ENCODE measurements at places on chromosomes 1 and 21.

DNA sequence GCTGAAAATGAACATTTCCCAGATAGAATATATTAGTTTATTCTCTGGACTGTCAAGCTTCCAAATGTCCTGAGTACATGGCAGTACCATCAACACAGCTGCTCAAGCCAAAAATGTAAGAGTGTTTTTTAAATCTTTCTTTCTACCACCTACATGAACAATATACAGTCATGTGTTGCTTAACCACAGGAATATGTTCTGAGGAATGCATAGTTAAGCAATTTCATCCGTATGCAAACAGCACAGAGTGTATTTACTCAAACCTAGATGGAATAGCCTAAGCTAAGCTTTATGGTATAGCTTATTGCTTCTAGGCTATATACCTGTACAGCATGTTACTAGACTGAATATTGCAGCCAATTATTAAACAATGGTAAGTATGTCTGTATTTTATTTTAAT lies 561.9 kb upstream of the ADGRL4 start:
- DNase-seq: no peak

DNA sequence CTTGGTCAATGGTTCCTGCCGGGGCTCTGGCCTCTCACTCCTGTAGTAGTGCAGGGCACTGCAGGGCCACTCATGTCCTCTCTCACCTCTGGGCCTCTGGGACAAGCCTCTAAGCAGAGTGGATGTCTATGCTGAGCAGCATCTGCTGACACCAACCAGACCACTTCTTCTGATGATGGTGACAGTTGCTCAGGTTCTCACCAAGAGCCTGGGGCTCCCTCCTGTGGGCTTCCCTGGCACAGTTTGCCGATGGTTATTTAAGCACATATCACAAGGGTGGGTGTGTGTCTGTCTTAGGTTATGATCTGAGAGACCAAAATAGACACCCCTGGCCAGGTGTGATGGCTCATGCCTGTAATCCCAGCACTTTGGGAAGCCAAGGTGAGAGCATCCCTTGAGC lies 17.4 kb upstream of the GPR137B start:
- DNase-seq: no peak

GRCh38 chr1:66925944-66926343 lies 1.2 kb downstream of the MIER1 start:
- DNase-seq: peak; percentile 54

GRCh38 chr1:234400773-234401172 lies 27.5 kb downstream of the COA6 start:
- no peak for DNase-seq

- no peak for DNase-seq
These were observed 2.0 kb downstream of the C1orf232 start for GRCh38 chr1:26166719-26167281.

DNA sequence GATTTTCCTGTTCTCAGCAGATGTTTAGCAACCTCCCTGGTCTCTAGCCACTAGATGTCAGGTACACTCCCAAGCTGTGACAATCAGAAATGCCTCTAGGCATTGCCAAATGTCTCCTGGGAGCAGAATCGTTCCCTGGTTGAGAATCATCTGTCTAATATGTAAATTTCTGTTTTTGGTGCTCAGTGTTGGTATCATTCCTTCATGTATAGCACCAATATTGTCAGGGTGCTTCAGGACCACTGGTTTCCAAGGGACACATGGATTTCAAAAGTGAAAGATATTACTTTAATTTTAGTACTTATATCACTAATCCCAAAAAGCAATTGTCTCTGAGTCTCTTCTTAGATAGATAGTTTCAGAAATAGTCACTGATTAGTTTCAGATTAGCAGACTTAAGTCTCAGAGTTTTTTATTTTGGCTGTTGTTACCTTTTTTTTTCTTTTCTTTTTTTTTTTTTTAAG lies 160.1 kb downstream of the PTPRC start:
- DNase-seq: no peak

GRCh38 chr1:55860326-55860725 lies 645.2 kb upstream of the USP24 start:
- no peak for DNase-seq

GRCh38 chr1:110224240-110224995 lies 14.3 kb downstream of the KCNC4 start:
- no peak for DNase-seq

- DNase-seq: no peak
These were observed 419 bp upstream of the TSEN15 start for GRCh38 chr1:184051138-184051484.

DNA sequence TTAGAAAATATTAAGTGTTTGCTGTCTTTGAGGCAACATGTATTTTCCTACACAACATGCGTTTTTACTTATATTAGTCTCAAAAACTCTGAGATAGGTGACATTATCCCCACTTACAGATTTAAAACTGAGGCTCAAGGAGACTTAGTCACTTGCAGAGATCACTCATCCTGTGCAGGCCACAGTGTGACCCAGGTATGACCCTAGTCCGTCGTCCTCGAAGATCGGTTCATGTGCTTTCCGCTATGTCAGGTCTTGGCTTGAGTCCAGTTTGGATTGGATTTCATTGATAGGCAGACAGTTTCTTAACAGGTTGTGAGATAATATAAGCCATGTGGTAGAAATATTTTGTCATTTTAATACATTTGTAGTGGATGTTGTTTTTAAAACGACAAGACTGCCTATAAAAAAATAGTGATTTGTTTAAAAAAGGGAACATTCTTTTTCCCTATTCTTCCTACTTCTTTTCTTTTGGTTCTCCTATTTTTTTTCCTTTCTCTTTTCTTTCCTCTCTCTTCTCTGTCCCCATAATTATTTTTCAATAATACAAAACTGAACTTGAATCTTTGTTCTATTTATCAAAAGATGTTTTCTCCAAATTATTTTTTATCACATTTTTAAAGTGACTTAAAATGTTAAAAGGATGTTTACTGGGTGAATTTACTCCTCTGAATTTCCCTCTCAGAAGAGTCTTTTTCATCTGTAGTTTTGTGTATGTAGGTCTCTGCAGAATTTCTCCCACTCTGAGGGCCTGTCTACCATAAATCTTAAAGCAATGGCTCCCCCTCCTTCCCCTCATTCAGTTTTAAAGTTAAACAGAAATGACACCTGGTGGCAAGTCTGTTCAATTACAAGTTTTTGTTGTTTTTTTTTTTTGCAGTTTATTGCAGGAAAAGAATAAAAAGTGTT lies 81.8 kb downstream of the PHTF1 start:
- DNase-seq: peak; percentile 77

DNA sequence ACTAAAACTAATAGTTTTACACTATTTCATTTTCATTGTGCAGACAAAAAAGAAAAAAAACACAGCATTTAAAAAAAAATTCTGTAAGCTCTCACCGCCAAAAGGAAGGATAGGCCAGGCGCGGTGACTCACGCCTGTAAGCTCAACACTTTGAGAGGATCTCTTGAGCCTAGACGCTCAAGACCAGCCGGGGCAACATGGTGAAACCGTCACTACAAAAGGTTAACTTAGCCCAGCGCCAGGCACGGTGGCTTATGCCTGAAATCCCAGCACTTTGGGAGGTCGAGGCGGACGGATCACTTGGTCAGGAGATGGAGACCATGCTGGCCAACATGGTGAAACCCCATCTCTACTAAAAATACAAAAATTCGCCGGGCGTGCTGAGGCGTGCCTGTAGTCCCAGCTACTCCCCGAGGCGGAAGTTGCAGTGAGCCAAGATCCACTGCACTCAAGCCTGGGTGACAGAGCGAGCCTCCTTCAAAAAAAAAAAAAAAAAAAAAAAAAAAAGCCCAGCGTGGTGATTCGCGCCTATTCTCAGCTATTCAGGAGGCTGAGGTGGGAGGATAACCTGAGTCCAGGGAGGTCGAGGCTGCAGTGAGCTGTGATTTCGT lies 14.3 kb upstream of the SPEN start:
- no peak for DNase-seq

DNA sequence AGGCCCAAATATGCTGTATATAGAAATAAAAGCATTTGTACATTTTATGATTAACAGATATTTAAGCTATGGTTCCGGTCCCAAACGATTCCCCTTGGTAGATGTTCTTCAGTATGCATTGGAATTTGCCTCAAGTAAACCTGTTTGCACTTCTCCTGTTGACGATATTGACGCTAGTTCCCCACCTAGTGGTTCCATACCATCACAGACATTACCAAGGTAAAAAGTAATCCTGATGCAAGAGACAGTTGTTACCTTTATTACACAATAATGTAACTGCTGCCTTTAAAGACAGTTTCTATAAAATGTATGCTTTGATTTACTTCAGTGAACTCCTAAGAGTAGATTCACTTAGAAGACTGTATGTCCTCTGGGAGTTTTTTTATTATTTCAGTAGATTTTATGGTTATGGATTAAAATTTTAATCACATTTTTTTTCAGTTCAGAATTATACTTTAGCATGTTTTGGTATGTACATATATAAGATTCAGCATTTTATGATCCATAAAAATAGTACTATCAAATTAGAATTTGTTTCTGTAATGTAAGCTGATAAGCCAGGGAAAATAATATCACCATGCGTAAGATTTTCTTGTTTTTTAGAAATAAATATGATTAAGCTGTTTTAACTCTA lies 96.5 kb downstream of the USP25 start:
- DNase-seq: peak; percentile 29

- DNase-seq: peak; percentile 49
These were observed 307.1 kb upstream of the RRP15 start for GRCh38 chr1:217977943-217978342.
